DMS79 treated with DMSO at 0.1 percent for 48 hours (cell line): ENCODE measurements at places on chromosomes 3 and 15.

DNA sequence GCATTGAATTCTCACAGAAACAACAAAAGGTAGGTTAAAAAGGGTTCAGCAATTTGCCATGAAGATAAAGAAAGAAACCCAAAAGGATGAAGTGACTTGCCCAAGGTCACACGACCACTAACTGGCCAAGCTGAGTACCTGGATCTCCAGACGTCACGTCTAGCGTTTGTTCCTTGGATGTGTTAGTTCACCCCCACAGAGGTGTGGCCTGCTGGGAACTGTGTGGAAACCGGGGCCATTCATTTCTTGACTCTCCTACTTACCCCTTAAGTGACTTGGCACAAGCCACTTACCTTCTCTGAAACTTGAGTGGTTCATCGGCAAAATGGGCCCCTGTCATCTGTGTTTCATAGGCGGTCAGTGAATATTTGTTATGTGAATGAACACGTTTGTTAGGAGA, 244.3 kb upstream of the SLCO3A1 start:
- DNase-seq: no peak

- no peak for DNase-seq
Observed at GRCh38 chr3:156620901-156621300, 53.5 kb upstream of the TIPARP start.

- no peak for DNase-seq
Observed at GRCh38 chr3:12993517-12994356, 79.5 kb downstream of the IQSEC1 start.

DNA sequence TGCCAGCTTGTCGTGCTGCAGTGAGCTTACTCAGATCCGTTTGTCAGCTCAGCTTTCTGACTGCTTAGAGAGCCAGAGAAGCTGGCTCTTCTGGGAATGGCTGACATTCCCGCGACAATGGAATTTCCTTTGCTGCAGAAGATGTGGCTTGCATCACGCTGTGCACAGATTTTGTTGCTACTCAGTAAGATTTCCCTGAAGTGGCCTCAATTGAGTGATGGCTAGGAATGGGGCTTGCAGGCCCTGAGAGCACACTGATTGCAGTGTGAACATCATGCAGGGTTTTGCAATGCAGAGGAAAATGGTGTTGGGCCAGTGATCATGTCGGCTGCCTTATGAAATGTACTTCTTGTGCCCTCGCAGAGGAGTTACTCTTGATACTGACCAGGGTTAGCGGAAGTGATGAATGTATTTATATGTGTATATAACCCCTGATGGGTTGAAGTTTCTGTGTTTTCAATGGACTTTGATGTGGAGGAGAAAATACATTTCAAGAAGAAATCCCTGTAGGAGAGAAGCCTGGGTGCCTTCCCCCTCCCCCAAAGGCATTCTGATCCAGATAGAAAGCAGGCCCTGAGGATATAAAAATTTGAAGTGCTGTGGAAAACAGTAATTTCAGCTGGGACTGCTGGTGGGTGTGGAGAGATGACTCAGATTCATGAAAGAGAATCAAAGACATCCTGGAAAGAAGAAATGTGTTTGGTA, 102.5 kb upstream of the PDZRN3 start:
- no peak for DNase-seq

DNA sequence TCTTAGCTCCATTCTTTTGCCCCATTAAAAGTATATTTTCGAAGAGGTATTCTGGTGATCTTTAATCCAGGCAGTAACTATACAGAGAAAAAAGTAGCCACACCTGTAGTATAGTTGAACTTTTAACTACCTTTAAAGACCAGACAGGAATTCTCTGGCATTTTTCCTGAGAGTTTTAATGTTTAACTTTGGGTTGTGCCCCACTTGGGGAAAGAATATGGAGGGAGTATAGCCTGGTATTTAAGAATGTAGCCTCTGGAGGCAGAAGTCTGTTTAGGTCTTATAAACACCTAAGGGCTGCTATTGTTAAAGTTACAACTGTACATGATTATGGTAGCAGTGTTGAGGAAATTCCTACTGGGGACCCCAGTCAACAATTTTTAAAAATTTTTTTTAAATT, 19.3 kb downstream of the C3orf85 start:
- DNase-seq: no peak
